Caudate nucleus (tissue), 63 donors: ENCODE measurements at places on chromosomes 2 and 18.

GRCh38 chr18:5893956-5894610, 1.2 kb downstream of the TMEM200C start:
- no peak for DNase-seq

DNA sequence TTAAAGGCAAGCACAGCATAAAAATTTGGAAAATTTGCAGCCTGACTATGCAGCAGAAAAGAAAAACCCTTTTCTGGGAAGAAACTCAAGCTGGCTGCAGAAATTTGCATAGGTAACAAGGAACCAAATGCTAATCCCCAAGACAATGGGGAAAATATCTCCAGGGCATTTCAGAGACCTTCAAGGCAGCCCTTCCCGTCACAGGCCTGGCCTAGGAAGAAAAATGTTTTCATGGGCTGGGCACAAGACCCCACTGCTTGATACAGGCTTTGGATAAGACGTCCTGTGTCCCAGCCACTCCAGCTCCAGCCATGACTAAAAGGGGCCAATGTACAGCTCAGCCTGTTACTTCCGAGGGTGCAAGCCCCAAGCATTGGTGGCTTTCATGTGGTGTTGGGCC, 717.6 kb downstream of the TDRD15 start:
- no peak for DNase-seq

GRCh38 chr2:84386336-84387040, 72.6 kb downstream of the SUCLG1 start:
- no peak for DNase-seq

DNA sequence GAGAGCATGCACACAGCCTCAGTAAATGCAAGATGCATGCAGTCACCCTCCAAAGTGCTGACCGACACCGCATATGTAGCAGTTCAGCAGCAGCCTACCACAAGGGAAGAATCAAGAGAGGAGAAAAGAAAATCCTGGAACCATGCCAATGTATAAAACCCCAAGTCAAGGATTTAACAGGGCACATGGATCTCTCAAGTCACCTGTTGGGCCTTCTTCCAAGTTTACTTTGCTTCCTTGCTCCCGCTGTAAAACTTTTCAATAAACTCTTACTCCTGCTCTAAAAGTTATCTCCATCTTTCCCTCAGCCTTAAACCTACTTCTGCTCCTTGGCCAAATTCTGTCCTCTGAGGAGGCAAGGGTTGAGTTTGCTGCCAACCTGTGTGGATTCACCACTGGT, 147.8 kb upstream of the MAP2 start:
- no peak for DNase-seq

DNA sequence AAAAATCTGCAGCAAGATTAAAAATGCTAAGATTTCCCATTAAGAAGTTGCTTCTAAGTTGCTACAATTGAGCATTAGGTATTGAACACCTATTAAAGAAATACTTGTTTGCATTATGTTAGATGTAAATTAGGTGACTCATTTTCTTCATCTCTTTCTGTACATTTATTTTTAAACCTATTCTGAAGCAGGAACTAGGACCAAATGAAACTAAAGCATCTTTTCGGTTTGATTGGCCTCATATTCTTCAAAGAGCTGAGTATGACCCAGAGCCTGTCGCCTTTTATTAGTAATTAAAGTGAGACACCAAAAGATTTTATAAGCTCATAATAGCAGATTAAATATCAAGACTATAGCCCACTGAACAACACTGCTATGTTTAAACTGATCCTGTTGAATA, 83.4 kb upstream of the ZEB2 start:
- DNase-seq, result no peak

DNA sequence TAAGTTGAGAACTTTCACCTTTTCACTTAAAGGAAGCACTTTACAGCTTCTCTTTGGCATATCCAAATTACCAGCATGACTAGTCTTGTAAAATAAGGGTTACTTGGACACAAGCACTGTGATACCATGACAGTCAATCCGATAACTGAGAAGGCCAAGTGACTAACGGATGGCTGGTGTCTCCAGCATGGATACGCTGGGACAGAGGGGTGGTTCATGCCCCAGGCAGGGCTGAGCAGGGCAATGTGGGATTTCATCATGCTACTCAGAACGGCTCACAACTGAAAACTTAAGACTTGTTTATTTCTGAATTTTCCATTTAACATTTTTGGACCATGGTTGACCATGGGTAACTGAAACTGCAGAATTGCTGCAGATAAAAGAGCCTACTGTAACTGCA, 43.1 kb upstream of the GPR155 start:
- no peak for DNase-seq

DNA sequence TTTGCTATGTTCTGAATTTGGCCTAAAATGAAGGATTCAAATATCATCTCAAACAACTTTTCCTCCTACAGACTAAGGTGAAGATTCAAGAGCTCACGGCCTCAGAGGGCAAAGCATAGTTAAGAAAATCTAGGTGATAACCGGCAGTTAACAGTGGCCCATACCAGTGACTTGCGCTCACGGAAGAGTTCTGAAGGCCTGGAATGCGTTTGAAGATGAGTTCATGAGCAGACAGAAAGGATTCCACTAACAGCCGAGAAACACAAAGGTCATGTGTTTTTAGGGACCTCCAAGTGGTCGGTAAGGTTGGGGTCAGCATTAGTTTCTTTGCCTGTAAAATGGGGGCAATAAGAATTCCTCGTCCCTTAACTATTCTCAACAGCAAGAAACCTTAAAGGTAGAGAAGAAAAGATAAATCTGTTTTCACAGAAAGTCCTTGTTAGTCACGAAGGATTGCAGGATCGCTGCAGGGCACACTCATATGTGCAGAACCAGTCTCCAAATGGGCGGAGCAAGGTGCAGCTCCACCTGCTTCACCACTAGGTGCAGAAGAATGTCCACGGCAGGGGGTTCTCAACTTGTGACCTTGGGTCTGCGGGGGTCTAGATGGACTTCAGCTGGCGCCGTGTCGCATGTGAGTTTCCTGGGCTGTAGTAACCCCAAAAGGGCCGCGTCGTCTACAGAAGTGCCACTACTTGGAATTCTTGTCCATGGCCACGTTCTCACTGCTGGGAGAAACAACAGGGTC, 708 bp upstream of the RPIA start:
- no peak for DNase-seq

DNA sequence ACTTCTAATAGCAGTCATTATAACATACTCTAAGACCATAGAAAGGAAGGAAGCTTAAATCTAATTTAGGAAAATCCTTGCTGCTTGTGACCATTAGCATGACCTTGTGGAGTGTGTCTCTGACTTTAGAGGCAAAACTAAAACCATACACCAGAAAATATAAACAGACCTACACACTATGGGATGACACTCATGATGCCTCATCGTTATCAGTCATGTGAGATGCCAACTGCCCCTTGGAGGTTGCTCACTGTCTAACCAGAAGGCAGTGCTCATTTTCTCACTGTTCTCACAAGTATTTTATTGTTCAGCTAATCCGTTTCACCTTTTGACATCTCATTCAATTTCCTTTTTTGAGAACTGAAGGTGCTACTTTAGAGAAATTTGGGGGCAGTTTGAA, 376.9 kb downstream of the RND3 start:
- no peak for DNase-seq

GRCh38 chr2:65298089-65298488, 70.5 kb downstream of the ACTR2 start:
- DNase-seq, result no peak

DNA sequence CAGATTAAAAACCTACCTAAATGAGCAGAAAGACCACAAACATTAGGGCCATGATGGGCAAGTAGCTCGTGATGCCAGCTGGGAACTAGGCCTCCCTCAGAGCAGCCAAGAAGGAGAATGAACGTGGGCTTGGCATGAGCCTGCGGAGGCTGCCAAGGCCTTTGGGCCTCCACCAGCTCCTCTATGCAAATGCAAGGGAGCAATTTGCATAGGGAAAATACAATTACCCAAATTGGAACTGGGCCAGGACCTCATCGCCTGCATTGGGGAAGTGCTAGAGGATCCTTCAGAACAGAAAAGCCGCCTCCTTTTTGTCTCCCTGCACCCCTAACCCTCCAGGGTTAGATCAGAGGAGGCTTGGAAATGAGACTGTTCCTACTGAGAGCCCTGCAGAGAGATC, 326.4 kb downstream of the SMAD2 start:
- DNase-seq, result no peak

DNA sequence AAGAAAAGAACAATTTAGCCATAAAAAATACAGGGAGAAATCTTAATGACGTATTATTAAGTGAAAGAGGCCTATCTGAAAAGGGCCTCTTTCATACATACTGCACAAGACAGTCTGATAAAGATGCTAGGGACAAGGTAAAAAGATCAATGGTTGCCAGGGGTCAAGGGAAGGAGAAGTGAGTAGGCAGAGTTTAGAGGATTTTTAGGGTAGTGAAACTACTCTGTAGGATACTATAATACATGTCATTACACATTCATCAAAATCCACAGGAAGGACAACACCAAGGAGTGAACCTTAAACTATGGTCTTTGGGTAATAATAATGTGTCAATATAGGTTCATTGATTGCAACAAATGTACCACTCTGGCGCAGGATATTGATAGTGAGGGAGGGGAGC, 289.3 kb downstream of the FSIP2 start:
- no peak for DNase-seq

- no peak for DNase-seq
These were observed 715.1 kb upstream of the SLC8A1 start for GRCh38 chr2:41167014-41167413.

DNA sequence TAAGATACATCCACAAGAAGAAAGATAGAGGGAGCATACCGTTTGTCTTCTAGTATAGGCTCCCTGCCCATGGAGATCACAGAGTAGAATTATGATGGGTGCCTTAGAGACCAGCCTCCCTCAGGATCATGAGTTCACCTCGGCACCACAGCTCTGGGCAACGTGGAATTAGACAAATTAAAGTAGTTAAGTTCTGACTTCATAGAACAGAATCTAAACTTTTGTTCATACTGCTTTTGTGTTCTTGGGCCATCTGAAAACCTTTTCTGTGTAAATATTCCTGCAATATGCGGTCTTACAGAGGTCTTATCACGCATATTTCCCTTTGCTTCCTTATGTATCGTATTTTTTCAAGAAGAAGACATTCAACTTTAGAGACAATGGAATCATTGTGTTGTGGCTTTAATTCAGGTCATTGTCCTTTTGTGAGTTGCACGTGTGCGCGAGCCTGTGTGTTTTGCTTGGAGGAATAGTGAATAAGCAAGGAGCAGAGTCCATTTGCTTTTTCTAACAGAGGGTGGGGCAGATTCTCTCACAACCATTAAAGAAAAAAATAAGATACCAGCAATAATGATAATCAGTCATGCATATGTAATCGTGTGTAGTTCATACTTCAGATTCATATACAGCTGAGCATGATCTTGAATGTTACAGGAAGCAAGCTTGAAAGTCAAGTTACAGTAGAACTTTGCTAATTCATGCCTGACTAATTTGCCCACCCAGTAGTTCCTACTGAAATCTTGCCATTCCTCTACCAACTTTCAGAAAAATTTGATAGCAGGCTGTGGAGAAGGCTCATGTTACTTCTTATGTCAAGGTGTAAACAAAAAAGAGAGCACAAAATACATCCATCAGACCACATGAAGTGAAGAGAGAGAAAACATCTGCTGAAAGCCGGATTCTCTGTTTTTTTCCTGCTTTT, 243.6 kb downstream of the NEDD4L start:
- DNase-seq, result no peak

DNA sequence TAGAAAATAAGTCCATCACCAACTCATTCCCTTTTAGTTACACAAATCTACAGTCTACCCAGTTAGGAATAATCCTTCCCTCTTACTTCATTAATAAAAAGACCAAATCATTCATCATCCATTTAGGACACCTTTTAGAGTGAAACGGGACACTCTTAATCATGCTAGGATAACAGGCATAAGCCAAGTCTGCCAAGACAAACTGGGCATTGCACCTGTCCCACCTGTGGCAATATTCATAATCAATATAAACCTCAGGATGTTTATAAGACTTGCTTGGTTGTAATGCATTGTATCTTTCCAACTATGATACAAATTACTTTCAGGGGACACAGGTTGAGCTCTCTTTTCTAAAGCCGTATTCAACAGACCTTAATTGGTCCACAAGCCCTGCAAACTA, 82.7 kb upstream of the SH3BP4 start:
- no peak for DNase-seq

- DNase-seq, result no peak
These were observed 17.3 kb upstream of the B3GNT7 start for GRCh38 chr2:231378026-231378722.

- DNase-seq, result no peak
These were observed 490.6 kb upstream of the LINC00305 start for GRCh38 chr18:64639536-64639935.

DNA sequence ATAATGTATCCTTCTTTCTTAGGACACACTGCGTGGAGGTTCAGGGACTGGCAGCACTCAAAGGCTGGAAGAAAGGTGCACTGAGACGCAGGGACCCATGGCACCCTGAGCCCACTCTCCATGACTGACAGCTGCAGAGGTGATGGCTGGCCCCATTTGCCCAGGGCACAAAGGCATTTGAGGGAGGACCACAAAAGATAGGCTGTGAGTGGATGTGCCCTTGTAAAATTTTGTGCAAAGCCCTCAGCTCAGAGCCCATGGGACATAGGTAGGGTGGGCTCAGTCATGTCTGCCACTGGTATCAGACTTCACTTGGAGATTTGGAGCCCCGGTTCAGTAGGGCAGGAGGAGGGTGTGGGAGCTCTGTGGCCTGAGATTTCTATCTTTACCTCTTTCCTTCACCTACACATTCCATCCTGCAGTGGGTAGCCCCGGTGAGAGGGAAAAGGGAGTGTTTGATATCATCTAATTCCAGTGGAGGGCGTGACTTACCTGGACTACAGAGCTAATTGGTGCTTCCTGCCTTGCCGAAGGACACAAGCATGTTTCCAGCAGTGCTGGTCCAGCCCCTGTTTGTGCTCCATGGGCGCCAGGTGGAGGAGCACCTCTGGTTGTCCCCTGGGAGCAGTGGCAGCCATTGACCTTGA, 312.2 kb downstream of the EN1 start:
- no peak for DNase-seq

GRCh38 chr2:52537588-52537987, 1230.0 kb upstream of the CHAC2 start:
- no peak for DNase-seq

- DNase-seq, result no peak
These were observed 36.2 kb upstream of the NT5C1B start for GRCh38 chr2:18625563-18625962.

- no peak for DNase-seq
These were observed 121.3 kb downstream of the CDC42EP3 start for GRCh38 chr2:37550190-37550589.

DNA sequence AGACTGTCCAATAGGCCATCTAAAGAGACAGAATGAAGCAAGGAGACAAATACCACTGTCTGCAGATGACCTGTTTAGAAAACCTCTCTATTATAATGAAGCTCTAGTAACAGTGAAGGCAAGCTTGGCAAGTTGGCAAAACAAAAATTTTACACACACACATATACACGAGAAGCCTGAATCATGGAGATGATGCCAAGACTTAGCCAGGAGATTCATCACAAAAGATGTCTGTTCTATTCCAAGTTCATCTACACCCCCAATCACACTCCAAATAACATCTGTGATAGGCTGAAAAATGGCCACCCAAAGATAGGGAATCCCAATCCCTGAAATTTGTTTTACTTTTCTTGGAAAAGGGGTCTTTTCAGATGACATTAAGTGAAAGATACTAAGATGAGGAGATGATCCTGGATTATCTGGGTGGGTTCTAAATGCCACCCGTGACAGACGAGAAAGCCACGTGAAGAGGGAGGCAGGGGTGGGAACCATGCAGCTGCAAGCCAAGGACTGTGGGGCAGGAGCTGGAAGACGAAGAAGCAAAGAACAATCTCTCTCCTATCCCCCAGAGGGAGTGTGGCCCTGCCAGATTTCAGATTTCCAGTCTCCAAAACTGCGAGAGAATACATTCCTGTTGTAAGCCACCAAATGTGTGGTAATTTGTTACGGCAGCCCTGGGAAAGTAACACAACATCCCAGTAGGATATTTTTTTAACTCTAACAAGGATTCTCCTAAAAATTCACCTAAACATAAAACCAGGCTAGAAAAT, 20.0 kb downstream of the HDLBP start:
- DNase-seq, result no peak
